GM23338 (cell line): ENCODE measurements at places on chromosomes 1 and 21.

GRCh38 chr1:15045123-15045522 is 108.4 kb upstream of the TMEM51 start:
- DNase-seq = no peak

DNA sequence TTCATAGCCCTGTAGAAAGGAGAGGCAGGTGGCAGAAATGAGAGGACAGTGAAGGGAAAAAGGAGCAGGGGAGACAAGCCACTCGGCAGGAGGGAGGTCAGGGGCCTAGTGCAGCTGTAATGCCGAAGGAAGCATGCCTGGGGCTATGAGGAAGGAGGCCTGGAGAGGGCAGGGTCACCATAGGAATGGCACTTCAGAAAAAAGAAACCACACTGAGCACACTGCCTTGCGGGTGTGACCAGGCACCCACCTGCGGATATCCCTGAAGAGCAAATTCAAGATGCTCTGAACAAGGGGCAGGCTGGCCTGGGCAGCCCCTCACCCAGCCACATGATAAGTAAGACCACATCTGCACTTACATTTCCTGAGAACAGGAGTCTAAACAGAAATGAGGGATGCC is 104.7 kb downstream of the JAK1 start:
- peak; percentile 86 for DNase-seq

DNA sequence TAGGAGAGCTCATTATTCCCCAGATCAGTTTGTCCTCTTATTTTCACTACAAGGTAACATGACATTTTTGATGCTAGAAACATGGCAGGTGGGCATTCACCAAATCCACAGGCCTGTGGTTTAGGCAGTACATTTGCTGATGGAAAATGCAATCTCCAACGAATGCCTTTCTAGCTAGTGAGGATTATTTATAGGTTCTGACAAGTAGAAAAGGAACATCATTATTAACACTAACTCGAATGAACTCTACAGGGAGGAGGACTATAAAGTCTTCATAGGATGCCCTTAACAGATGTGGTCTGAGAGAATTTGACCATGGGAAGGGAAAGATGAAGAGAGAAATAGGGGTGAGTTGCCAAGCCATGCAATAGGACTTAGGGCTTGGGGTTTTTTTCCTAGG is 71.5 kb upstream of the BCL10 start:
- no peak for DNase-seq

GRCh38 chr1:219749370-219749769 is 136.5 kb upstream of the ZC3H11B start:
- DNase-seq = no peak

DNA sequence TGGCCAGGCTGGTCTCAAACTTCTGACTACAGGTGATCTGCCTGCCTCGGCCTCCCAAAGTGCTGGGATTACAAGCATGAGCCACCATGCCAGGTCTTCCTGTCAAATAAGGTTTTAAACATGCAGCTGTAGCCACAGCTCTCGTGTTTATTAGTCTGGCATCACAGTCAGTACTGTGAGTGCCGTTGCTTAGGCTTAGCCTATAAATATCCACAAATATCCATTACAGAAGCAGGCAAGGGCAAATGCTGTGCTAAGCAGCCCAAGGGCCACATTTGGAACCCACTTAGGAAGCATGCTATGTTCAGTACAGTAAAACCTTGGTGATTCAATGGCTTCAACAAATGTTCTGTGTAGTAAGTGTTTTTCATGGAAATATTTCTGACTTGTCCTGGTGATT is 75.9 kb downstream of the KIF1B start:
- DNase-seq = no peak

DNA sequence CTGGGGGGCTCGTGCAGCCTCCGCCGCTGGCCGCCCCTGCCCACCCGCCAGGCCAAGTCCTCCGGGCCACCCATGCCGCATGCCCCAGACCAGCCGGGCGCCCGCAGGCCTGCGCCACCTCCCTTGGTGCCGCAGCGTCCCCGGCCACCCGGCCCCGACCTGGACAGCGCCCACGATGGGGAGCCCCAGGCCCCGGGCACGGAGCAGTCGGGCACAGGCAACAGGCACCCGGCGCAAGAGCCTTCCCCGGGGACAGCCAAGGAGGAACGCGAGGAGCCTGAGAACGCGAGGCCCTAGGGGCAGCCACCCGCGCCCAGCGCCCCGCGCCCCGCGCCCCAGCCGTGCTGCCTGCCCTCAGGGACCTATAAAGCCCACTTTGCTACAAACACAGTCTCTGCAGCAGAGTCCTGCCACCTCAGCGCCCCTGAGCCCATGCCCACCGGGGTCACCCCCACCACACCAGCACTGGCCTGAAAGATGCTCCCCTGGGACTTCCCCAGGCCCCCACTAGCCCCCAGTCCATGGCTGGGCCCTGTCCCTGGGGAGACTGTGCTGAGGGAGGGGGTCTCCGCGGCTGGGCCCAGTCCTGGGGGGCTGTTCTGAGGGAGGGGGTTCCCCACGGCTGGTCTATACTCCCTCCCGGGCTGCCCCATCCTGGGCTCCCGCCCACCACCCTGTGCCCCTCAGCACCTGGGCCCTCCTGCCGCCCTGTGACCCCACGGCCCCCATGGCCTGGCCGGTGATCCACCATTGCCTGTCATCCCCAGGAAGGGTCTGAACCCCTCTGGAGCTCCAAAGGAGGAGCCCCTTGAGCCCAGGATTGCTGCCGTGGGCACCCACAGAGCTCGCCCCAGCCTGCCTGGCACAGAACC is 8.6 kb downstream of the TNFRSF18 start:
- peak; percentile 8 for DNase-seq

GRCh38 chr21:41928621-41929220 is 25.1 kb downstream of the C2CD2 start:
- no peak for DNase-seq

DNA sequence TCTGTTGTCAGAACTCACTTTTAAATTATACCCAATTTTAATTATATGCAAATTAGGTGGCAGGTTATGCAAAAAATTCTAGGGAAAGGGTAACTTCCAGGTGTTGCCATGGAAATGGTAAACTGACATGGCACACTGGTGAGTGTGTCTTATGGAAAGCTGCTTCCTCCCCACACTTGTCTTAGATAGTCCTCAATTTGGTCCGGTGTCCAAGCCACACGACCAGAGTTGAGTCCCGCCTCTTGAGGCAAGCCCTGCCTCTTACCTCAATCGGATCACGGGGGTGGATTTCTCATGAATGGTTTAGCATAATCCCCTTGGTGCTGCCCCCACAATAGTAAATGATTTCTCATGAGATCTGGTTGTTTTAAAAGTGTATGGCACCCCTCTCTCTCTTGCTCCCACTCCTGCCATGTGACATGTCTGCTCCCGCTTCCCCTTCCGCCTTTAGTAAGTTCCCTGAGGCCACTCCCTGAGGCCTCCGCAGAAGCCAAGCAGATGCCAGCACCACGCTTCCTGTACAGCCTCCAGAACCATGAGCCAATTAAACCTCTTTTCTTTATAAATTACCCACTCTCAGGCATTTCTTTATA is 74.9 kb downstream of the MATN1 start:
- DNase-seq = no peak

GRCh38 chr1:61221642-61222041 is 139.3 kb downstream of the NFIA start:
- DNase-seq = no peak

DNA sequence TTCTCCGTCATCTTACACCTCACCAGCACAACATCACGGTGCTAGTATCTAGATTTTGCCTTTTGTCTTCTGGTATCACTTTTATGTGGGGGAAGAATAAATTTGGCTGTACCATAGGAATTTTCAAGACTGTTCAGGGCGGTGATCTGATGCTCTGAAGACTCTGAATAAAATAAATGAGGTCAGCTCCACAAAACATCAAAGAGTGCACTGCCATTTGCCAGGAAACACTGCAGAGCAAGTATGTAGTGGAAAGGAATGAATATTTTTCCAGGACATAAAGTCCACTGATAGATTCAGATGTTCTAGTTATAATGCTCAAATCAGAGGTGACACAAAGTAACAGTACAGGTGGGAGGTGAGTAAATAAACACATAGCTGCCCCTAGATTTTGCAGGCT is 56.3 kb downstream of the ZP4 start:
- no peak for DNase-seq

DNA sequence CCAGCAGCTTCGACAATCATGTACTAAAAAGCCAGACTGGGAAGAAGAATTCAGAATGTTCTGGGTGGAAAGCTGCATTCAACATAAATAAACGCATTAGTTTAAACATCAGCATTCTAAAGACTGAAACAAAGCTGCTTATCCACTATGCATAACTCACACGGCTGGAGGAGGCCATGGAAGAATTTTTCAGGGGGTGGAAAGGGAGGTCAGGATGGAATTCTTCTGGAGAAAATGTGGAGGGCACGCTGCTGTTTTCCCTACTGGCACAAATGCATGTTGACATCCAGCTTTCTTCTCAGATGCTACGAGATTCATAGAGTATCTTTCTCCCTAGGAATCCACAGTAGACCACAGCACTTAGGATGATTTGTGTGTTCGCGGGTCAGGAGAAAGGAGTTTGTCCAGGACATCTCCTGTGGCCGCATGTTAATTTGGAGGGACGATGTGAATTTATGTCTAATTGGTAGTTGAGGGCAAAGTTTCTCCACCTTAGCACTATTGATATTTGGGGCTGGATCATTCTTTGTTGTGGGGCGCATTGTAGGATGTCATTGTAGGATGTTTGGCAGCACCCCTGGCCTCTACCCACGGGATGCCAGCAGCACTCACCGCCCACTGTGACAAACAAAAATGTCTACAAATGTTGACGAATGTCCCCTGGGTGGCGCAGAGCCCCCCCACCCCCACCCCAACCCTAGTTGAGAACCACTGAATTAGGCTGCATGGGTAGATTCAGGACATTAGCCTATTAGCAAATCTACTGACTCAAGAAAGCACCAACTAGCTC is 86.5 kb upstream of the KAZN start:
- no peak for DNase-seq

DNA sequence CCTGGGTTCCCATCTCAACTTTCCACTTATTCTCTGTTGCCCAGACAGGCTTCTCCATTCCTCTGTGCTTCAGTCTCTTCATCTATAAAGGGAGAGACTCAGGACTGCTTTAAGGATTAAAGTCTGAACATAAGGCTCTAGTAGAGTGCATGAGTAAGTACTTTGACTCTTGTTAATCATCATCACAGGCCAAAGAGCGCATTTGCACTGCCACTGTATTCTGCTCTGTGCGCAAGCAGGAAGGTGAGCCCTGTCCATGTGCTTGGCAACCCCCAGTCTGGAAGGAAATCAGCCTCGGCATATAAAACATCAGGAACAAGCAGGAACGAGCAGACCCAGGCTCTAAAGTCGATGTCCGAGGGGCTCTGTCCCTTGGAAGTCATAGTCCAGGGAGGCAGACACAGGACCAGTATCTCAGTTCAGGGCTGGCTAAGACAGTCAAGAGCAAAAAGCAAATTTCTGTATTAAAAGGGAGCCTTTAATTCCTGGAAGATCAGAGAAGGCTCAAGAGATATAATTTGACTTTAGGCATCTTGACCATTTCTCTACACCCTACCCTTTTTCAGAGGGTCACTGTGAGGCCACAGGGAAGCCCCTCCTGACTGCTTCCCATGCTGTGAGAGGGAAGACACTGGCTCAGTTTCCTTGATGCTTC is 131.2 kb downstream of the TRABD2B start:
- no peak for DNase-seq

GRCh38 chr21:34133392-34133791 is 60.0 kb downstream of the MRPS6 start:
- DNase-seq = no peak

DNA sequence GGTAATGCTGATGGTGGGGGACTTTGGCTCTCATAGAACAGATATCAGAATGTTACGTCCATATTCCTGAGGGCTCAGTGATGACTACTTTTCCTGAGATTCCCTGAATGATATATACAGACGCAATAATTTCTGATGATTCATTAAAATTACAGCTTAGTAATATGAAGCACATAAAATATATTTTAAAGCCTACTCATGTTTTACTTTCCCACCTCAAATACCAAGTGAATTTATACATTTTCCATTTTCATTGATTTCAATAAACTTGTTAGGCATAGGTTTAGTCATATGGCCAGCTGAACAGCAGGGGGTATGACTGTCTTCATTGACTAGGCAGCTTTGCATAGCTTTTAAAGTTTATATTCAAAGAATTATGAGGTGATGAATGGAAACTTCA is 26.2 kb upstream of the PDC start:
- no peak for DNase-seq

- DNase-seq = peak; percentile 40
These were observed 100.2 kb downstream of the DPYD start for GRCh38 chr1:97820470-97821188.

GRCh38 chr1:20078711-20079110 is 8.7 kb downstream of the PLA2G5 start:
- no peak for DNase-seq

- no peak for DNase-seq
These were observed 22.0 kb downstream of the PANK4 start for GRCh38 chr1:2504225-2504948.

DNA sequence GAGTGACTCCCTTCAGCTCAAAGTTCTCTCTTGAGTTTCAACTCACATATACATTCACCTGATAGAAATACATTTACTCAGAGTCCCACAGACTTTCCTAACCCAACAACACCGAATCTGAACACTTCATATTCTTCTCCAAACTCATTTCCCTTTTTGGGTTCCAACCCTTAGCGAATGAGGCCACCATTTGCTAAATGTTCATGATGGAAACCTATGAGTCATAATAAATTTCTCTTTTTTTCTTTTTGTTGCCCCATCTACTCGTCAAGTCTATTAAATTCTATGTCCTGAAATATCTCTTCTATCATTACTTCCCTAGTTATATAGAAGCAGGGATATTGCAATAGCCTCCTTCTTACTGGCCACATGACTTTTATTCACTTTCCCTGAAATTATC is 100.1 kb downstream of the HLX start:
- DNase-seq = no peak

DNA sequence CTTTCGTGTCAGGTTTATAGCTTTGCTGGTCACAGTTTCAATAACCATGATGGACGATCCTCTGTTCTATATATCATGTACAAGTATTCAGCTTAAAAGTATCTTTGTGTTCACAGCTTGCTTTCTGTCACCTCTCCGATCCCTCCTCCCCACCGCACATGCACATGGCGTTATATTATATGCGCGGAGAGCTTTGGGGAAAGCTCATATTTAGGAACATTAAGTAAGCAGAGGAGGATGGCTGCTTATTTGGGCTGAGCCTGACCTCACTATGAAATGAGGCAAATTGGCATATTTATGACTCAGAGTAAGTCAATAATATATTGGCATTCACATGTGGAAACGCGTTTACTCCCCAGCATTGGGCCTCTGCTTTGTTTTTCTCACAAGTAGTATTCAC is 360.5 kb downstream of the HLX start:
- no peak for DNase-seq

DNA sequence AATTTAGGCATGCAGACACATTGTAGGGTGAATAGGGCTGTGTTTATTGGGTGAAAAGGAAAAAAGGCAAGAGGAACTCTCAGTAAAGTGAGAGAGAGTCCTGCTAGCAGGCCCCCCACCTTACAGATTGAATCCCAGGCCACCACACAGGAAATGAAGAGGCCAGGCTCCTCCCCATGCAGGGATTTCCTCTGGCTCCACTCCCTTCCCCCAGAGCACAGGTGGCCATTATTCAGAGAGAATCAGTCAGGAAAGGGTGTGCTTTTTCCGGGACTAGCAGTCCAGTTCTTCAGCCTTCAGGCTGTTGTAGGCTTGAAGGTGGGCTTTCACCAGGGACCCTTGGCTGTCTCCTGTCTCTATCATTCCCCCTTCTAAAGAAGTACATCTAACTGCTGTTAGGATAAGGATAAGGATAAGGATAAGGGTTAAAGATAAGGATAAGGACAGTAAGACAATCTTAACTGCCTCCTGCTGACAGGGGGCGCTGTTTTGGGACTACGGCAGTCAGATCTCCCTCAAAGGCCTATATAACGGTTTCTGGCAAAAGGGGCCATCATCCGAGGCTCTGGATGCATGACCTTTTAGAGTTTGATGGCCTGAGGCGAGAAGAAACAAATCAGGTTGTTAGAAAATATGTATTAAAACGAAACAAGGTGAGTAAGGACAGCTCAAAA is 26.3 kb downstream of the ZNF648 start:
- peak; percentile 71 for DNase-seq
